Hypothalamus (tissue), 51 donors: ENCODE measurements at places on chromosomes 5 and 9.

GRCh38 chr5:107687937-107688336, 17.2 kb upstream of the EFNA5 start:
- no peak for DNase-seq

DNA sequence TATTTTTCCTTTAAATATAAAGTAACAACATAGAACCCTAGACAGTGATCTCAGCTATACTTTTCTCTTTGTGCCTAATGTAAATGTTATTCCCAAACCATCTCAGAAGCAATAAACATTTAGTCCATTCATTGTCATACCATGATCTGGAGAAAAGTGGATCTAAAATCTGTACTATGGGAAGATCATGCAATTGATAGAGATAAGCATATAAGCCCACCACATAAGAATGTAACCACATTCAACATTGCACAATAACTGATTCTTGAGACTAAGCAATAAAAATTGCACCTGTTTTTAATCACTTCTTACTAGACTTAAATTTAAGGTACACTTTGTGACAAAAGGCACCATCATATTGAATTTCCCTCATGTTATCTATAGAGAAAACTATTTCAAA, 1403.0 kb upstream of the C9orf72 start:
- no peak for DNase-seq

GRCh38 chr9:134320126-134320867, 6.0 kb upstream of the RXRA start:
- DNase-seq = no peak

- no peak for DNase-seq
These were observed 71.6 kb downstream of the LRRC70 start for GRCh38 chr5:62650197-62650596.

- DNase-seq = no peak
These were observed 6.9 kb upstream of the BARX1 start for GRCh38 chr9:93962017-93962416.

DNA sequence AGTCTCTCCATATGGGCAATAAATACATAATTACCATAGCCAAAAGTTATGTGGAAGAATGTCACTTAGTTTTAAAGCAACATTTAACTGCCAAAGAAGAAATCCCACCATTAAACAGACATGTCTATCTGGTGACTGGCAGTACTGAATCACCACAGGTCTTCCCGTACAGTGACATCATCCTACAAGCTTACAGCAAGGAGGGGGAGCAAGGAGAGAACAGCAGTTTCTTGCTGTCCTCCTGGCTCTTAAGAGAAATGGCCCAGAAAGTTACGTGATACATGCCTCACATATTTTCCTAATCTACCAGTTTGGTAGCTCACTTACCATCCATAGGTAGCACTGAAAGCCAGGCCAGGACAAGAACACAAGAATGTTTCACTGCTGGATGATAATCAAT, 671.0 kb downstream of the DMRTA1 start:
- no peak for DNase-seq

GRCh38 chr5:175576591-175576990, 81.3 kb upstream of the HRH2 start:
- DNase-seq = no peak

DNA sequence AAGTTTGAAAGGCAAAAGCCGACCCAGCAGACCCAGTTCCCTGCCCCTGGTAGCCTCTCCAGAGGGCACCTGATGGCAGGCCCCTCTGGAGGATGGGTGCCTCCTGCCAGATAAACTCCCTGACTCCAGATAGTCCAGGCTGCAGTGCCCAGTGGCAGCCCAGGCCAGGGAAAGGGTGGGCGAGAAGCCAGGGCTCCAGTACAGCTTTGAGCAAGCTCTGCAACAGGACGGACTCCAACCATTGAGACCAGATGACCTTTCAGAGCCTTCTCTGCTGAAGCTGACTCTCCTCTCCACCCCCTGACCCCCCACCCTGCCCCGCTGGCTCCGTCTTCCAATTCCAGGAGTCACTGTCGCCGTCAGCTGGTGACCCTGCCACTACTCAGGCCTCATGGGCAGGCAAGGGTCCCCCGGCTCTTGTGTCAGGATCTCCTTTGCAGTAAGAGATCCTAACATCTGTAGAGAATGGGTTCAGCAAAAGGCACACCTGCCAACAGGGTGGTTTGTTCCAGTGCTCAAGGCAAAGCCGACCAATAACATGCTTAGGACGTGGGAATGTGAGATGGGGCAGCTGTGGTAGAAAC, 15.5 kb upstream of the FCN1 start:
- no peak for DNase-seq
